ENCODE measurements at places on chromosomes 4 and X.

DNA sequence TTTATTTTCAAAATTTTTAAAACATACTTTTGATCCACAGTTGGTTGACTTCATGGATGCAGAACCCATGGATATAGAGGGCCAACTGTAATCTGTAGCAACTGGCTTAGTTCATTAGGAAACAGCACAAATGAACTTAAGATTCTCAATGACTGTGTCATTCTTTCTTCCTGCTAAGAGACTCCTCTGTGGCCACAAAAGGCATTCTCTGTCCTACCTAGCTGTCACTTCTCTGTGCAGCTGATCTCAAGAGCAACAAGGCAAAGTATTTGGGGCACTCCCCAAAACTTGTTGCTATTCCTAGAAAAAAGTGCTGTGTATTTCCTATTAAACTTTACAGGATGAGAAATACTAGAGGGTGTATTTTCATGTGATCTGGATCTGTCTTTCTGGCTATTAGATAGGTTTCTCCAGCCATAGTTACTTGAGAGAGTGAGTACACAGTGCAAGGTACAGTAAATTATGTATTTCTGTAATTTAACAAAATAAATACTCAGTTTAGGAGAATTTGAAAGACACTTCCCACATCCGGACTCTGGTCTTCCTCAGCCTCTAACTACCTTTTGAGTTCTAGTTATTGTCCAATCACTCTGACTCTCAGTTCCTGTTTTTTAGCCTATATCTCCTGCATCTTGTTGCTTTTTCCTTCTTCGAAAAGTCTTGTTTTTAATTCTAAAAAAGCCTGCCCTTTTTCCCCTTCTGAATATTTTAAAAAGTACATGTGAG is 21.8 kb downstream of the TLR2 start:
- no peak for DNase-seq

DNA sequence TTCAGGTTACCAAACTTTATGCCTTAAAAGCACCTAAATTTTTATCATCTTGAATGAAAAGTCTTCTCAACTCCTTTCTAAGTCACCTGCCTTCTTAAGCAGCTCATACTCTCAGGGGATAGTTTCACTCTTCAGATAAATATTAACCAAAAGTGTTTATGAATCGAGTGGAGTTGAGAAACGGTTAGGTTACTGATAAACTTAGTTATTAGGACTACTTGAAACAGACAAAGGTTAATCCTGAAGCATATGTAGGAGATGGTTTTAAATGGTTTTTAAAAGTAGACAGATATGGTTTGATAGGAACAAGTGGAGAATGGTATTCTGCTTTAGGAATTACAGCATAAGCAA is 32.8 kb downstream of the CLDN22 start:
- no peak for DNase-seq

- no peak for DNase-seq
These were observed 22.8 kb downstream of the PACRGL start for GRCh38 chr4:20723019-20723418.

- DNase-seq = no peak
These were observed 38.1 kb downstream of the CBLL2 start for GRCh38 chrX:22310779-22311178.

- DNase-seq = peak; percentile 12
These were observed 59.2 kb downstream of the PTPN13 start for GRCh38 chr4:86653237-86653865.

DNA sequence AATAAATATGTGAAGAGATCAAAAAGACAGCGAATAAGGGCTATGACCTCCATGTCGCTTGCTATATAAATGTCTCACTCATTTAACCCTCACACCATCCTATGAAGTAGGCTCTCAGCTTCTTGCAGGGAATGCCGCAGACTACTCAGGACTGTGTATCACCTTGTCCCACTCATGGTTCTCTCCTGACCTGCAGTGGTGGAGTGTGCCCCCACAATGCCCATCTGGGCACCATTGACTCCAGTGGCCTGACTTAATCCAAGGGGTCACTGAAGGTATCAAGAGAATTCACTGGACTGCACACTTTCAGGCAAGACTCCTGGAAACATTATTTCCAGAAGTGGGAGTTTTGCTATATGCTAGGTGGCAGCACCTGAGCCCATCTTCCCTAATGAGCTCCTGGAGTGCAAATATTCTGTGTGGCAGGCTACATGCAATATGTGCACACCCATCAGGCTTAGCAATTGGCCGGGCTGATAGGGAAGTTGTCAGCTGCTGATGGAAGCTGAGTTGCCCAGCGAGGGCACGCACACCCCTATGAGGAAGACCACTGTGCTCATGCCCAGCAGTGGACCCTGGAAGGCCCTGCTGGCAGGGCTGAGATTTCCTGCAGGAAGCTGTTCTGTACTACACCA is 8.2 kb upstream of the EFNB1 start:
- no peak for DNase-seq

DNA sequence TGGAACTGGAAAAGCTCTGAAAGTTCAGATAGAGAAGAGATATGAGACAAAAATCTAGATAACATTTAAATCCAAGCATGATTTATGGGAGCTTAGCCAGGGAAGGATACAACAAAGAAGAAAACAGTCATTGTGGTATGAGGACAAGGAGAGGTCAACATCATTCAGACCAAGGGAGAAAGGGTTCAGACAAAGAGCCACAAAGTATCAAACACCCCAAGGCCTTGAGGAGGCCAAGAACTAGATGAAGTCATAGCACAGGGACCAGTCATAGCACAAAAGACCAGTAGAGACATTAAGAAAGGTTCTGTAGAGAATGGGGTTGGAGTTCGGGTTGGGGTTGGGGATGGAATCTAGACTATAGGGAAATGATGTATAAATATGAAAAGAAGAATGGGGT is 77.4 kb upstream of the NAP1L5 start:
- no peak for DNase-seq
